ENCODE measurements at places on chromosomes 5 and 9.

DNA sequence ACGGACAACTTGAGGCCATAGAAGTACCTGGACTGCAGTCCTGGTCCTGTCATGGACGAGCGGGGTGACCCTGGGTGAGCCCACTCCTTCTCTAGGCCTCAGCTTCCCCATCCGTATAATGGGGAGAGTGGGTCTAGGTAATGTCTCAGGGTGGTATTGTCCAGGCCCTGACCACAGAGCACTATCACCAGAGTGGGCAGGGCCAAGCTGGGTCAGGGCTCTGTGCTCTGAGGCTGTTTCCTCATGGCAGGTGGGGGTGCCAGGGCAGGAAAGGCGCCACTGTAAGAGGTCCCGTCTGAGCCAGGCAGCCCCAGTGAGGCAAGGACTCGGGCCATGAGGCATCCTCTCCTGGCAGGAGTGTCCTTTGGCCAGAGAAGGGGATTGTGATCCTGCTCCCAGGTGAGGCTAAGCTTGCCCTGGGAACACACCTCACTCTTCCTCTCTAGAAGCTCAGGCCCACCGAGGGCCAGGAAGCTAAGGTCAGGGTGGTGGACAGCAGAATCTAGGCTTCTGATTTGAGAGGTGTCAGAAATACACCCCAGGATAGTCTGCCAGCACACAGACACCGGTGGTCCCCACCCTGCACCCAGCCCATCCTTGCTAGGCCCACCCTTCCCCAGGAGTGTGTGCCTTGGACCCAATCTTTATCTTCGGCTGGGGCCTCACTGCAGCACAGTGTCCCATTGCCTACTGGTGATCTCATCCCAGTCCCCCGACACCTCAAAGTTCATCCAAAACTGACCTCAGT is 1.5 kb upstream of the MYOZ3 start:
- DNase-seq, result no peak

GRCh38 chr5:136073714-136074529 is 45.1 kb downstream of the TGFBI start:
- DNase-seq, result no peak

- no peak for DNase-seq
Measured at GRCh38 chr9:4382722-4383317, 83.0 kb upstream of the GLIS3 start.

DNA sequence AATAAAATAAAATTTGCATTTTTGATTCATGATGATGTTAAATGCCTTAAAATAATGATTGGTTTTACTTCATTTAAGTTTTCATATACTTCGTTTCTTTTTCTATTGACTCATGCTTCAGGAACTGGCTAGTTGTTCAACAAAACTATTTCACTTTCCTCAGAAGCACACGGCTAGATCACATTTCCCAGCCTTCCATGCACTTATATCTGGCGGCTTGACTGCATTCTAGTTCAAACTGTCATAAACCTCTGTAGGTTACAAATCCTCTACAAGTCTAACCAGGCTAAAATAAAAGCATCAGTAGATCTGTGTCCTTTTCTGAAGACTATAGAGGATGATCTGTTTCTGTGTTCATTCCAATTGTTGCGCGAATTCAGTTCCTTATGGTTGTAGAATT is 46.3 kb upstream of the CNTLN start:
- DNase-seq, result no peak

GRCh38 chr5:173893192-173893561 is 5.0 kb downstream of the CPEB4 start:
- no peak for DNase-seq

DNA sequence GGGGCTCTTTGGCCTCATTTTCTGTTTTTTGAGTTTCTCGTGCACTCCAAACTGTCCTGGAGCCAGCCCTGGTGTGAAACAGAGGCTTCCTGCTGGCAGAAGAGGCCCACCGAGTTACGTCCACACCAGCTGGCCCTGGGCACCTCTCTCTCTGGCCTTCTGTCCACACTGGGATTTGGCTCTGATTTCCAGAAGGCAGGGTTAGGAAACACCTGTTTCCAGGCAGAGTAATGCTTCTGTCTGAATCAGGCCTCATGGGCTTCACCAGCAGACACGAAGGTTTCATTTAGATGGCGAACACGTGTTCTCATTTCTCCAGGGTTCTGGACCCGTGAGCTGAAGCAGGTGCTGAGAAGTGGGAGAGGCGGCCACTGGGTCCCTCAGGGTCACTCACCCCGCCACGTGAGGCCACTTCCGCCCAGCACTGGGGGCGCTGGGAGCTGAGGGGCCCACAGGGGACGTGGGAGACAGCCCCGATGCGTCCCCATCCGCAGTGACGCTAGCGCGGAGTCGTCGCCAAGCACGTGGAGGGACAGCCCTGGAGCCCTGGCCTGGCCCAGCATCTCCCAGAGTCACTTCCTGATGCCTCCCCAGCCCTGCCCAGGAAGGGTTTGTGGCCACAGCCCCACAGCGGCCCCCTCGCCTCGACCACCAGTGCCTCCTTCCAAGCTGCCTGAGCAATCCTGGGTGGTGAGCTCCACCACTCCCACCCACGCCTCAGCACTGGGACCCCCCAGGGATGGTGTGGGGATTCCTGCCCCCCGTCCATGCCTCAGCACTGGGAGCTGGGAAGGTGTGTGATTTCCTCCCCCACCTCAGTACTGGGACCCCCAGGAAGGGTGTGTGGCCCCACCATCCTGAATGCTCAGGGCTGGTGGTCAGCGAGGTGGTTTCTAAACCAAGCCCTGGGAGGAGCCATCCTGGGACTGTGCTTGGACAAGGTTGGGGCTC is 4.9 kb upstream of the LRRC14B start:
- DNase-seq, result no peak

DNA sequence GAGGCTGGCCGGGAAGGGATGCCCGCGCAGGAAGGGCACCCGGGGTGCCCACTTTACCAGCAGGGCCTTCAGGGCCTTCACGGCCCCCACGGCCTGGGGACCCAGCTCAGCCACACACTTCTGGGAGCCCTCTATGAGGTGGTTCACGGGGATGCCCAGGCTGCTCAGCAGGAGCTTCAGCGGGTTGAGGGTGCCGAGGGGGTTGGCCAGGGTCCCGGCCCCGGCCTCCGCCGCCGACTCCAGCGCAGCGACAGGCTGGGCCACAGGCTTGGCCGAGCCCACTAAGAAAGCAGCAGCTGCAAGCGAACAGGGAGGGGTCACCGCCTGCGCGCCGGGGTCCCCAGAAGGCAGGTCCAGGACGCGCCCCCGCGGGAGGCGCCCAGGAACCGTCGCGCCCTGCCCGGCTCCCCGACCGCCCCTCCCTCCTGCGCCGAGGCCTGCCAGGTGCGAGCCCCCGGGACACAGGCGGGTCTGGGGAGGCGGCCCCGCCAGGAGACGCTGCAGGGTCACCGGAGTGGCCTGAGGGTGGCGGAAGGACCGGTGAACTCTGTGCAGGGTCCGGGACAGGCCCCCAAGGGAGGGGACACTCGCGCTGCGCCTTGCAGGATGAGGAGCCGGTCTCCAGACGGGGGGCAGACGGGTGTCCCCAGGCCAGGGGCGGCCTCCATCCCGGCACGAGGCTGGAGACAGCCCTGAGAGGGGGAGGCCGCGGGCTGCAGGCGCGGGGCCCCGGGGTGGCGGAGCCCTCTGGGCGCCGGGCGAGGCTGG is 572 bp downstream of the SCGB3A1 start:
- DNase-seq, result no peak

GRCh38 chr9:128276574-128277270 is 646 bp downstream of the SWI5 start:
- DNase-seq, result no peak

DNA sequence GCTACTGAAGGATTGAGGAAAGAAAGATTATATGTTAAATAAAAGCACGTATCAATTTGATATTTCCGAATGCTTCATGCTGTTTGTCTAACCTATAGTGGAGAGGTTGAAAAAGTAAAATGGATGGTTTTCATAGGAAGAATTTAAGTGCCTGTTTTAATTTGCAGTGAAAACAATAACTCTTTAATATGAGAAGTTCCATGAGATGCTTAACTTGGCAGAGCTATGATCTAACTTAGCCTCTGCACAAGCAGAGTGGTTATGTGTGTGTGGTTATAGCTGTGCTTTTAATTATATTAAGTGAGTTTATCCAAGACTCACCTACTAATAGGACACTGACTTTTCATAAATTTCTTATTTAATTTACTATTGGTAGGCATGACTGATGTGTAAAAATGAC is 57.4 kb downstream of the AOPEP start:
- DNase-seq, result no peak

- no peak for DNase-seq
Measured at GRCh38 chr5:151028717-151029116, 8.3 kb downstream of the GPX3 start.

- no peak for DNase-seq
Measured at GRCh38 chr9:76082057-76082456, 191.6 kb downstream of the PCSK5 start.
